NCI-H446 treated with DMSO at 0.1 percent for 48 hours (cell line): ENCODE measurements at places on chromosomes 12 and 14.

DNA sequence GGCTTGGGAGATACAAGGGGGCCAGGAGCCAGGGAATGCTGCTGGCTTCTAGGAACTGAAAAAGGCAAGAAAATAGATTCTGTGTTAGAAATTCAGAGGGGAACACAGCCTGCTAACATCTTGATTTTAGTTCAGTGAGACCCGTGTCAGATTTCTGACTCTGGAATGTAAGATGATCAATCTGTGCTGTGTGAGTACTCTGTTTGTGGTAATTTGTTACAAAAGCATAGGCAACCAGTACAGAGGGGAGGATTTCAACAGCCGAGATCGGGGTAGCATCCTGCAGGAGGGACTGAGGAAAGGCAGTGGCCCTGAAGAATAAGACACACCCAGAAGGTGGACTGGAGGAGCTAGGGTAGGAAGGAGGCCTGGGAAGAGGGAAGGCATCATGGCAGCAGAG, 410.0 kb upstream of the CCDC196 start:
- DNase-seq, result no peak

DNA sequence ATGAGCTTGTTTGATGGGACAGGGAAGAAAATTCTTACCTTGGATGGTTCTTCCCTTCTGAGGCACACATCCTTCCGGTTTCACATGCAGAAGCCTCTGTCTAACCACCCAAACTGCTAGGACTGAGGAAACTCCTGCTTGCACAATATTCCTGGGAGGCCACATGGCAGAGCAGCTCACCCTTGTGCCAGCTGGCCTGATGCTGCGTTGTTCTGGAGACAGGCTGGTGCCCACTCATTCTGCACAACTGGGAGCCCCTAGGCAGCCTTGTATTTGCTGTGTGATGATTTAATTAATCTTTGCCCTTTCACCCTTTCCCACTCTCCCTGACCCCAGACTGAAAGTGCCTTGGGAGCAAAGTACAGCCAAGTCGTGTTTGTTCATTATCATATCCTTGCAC, 130.8 kb downstream of the RTN1 start:
- DNase-seq, result no peak

GRCh38 chr12:116582610-116583009, 23.4 kb downstream of the MAP1LC3B2 start:
- no peak for DNase-seq

- DNase-seq, result no peak
Measured at GRCh38 chr14:95601650-95602049, 66.8 kb downstream of the GLRX5 start.

DNA sequence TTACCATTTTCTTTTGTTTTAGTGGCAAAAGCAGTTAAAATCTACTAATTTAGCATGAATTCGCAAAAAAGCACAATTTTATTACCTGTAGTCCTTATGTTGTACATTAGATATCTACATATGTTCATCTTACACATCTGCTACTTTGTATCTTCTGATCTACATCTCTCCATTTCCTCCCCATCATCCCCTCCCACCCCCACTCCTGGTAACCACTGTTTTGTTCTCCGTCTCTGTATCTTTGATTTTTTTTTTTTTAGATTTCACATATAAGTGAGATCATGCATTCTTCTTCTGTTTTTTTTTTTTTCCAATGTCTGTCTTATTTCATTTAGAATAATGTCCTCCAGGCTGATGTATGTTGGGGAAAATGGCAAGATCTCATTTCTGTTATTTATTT, 922.7 kb downstream of the VRK1 start:
- no peak for DNase-seq

DNA sequence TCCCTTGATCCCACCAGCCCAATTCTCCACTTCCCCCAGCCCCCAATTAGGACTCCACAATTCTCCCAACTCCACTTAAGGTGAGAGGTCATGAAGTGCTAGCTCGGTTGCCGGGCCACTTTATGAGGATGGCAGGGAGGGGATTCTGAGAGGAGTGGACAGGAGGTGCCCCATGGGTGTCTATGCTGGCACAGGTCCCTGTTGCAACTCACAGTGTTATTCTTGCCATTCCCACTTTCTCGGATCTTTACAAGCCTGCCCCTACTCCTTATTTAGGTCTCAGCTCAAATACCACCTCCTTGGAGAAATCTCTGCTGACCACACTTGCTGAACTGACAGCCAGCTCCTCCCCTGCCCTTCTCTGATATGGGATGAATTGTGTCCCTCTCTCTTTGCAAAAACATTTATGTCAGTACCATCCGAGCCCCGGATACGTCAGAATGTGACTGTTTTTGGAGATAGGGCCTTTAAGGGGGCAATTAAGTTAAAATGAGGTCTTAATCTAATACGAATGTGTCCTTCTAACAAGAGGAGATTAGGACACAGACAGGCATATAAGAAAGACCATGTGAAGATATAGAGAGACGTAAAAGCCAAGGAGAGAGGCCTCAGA, 4.2 kb upstream of the LGALS3 start:
- no peak for DNase-seq

GRCh38 chr14:86430853-86431252, 900.9 kb downstream of the FLRT2 start:
- DNase-seq, result no peak

DNA sequence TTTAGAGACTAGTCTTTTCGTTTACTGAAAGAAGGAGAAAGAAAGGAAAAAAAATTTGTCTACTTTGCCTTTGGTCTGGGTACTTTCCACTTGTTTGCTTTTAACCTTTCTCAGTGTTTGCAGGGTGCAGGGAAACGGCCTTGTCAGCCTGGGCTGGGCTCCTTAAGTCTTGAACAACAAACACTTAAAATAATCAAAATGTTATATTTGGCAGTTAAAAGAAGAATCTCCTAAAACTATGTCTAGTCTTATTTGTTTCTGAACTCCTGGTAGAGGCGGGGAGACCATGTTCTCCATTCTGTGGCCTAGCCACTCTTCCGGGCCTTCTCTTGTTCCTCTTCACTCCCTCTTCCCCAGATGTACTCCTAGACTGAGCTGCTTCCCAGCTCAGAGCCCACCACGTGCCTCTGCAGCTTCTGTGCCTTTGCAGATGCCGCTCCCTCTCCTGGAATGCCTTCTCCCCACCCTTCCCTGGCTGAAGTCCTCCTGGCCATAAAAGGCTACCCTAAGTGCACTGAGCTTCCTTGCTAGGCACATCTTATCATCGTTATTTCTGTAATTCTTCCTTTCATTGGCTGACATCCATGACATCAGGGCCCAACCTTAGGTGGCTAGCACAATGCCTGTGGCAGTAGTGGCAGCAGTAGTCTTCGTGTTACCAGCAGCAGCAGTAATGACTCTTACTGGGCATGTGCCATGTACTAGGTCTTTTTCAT, 432.9 kb downstream of the ZFP36L1 start:
- no peak for DNase-seq

DNA sequence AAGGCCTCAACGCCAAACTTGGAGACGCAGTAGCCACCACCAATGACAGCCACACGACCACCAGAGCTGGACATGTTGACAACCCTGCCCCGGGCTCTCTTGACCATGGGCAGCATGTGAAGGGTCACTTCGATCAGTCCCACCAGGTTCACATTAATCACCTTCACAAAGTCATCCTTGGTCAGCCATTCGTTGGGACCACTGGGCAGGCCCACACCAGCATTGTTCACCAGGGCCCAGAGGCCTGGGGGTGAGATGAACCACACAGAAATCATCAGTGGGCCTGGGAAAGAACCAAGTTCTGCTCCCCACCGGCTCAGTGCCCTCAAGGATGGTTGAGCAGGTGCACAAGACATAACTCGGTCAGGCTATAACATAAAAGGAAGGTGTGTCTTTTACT, 4.0 kb downstream of the SDR9C7 start:
- no peak for DNase-seq

GRCh38 chr12:41151793-41152192, 36.3 kb upstream of the PDZRN4 start:
- DNase-seq, result no peak

DNA sequence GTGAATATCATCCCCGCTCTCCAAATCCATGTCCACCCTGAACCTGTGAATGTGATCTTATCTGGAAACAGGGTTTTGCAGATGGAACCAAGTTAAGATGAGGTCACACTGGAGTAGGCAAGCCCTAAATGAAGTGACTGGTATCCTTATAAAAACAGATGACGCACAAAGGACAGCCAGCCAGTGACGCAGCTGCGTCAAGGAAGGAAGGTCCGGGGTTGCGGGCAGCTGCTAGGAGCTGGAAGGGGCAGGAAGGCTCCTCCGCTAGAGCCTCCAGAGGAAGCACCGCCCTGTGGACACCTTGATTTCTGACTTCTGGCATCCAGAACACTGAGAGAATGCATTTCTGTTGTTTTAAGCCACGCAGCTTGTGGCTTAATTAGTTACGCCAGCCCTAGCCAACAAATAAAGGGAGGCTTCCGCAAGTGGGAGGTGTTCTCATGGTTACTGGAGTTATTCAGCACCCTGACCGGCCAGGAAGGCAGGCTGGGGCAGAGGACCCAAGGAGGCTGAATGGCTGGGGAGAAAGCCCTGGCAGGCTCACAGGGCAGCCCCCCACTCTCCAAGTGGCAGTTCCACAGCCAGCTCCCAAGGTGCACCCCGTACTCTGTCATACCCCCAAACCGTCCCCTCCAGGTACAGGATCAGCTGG, 127.6 kb upstream of the NCOR2 start:
- DNase-seq, result no peak

GRCh38 chr14:21614240-21614639, 20.5 kb downstream of the OR10G2 start:
- DNase-seq, result no peak

GRCh38 chr12:52916216-52916615, 11.3 kb upstream of the KRT8 start:
- DNase-seq, result no peak

DNA sequence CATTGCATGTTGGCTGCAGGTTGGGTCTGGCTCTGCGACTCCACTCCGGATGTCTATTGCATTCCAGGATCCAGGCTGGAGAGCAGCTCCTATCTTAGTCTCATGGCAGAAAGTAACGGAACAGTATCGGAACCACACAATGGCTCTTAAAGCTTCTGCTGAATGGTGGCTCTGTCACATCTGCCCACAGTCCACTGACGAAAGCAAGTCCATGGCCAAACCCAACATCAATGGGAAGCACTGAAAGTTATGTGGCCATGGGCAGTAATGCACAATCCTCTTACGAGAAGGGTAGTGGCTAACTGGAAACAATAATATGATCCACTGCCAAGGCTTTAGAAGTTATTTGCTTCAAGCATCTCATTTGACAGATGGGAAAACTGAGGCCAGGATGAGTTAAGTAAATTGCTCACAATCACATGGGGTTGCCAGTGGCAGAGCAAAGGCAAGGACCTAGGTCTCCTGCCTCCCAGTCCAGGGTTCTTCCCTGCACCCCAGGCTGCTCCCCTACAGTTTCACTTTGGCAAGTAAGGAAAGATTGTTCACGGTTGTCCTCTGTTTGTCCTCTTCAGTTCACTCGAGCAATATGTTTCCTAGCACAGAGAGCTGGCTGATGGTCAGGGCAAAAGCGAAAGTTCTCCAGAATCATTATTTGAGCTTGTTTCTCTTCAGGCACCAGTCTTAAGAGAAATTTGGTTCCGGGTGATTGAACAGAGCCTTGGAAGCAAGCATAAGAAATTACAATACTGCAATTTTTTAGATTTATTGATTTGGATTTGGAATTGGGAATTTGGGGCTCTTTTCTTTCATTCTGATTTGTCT, 54.2 kb downstream of the CKAP4 start:
- no peak for DNase-seq

GRCh38 chr12:89305373-89305772, 46.9 kb downstream of the DUSP6 start:
- no peak for DNase-seq

GRCh38 chr12:105744371-105745058, 394.2 kb downstream of the NUAK1 start:
- DNase-seq, result no peak

GRCh38 chr12:16260206-16260605, 17.3 kb downstream of the SLC15A5 start:
- DNase-seq, result no peak

GRCh38 chr14:100449225-100449987, 126.3 kb downstream of the SLC25A47 start:
- no peak for DNase-seq
